Stimulated activated CD8-positive, alpha-beta memory T cell treated with anti-CD3 and anti-CD28 coated beads, Interleukin-2, amount 100 ng/mL, for 48 hours (primary cell): ENCODE measurements at places on chromosomes 16 and 17.

- no peak for DNase-seq
Measured at GRCh38 chr17:82112181-82112913, 14.3 kb upstream of the FASN start.

GRCh38 chr17:72863526-72864211 lies 228.8 kb downstream of the SLC39A11 start:
- no peak for DNase-seq

GRCh38 chr16:85888405-85889331 lies 10.3 kb upstream of the IRF8 start:
- no peak for DNase-seq

- no peak for DNase-seq
Measured at GRCh38 chr16:79794941-79795340, 194.4 kb upstream of the MAF start.

GRCh38 chr17:75178453-75178852 lies 4.3 kb downstream of the SUMO2 start:
- no peak for DNase-seq

GRCh38 chr17:35241520-35241919 lies 1.4 kb upstream of the SLFN5 start:
- DNase-seq, result no peak

GRCh38 chr17:77323413-77324171 lies 182.8 kb downstream of the SEC14L1 start:
- DNase-seq, result no peak

DNA sequence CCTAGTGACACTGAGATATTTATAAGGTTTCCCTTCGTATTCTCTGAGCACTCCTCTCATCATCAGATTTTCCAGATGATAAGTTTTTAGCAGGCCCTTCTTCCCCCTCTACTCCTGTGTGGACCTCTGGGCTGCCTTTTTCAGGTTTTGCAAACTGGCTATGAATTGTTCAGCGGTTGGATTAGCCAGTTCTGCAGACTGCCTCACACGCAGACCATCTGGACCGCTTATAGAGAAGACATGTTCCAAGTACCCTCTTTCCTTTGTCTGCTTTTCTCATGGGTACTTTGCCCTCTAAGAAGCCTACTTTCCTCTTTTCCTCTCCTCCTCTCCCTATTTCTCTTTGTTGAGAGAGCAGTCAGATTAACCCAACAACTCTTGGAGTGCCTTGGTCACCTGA lies 111.6 kb downstream of the GRIN2A start:
- no peak for DNase-seq

DNA sequence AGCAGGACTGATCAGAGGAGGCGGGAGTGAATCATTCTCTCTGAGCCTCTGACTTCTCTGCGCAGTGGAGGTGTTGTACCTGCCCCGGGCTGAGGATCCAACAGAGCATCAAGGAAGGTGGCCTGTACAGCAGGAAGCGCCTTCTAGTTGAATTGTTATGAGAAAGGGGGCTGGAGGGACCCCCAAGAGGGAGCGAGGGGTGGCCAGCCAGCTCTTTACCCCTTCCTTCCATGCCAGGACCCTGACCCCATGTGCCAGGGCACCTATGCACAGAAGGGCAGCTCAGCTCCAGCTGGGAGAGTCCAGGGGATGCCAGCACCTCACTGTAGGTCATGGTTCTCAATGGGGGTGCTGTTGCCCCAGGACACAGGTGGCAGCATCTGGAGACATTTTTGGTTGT lies 149.3 kb downstream of the SDK2 start:
- DNase-seq, result no peak

- DNase-seq, result no peak
Measured at GRCh38 chr16:4938683-4939030, 1.7 kb upstream of the PPL start.

GRCh38 chr17:17154981-17155380 lies 51.2 kb downstream of the PLD6 start:
- no peak for DNase-seq

GRCh38 chr16:70018254-70018653 lies 67.1 kb downstream of the CLEC18A start:
- DNase-seq, result no peak

- no peak for DNase-seq
Measured at GRCh38 chr16:57335366-57335765, 23.2 kb upstream of the CCL22 start.

DNA sequence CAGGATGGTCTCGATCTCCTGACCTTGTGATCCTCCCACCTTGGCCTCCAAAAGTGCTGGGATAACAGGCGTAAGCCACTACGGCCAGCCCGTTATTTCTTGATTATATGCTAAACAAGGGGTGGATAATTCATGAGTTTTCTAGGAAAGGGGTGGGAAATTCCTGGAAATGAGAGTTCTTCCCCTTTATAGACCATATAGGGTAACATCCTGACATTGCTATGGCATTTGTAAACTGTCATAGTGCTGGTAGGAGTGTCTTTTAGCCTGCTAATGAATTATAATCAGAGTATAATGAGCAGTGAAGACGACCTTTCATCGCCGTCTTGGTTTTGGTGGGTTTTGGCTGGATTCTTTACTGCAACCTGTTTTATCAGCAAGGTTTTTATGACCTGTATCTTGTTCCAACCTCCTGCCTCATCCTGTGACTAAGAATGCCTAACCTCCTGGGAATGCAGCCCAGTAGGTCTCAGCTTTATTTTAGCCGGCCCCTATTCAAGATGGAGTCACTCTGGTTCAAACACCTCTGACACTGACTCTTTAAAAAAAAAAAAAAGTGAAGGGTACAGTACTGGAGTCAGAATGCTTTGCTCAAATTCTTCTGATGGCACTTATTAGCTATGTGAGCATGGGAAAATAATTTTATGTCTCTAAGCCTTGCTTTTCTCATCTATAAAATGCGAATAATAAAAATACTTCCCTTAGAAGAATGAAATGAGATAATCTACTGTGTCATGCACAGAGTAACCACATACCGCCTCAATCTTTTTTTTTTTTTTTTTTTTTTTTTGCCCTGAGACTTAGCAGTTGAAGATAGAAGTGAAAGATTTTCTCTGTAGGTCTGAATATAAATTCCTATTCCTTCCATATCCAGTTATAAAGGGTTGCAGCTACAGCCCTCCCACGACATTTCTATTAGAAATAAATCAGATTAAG lies 5.1 kb upstream of the CALCOCO2 start:
- no peak for DNase-seq

- DNase-seq, result no peak
Measured at GRCh38 chr17:17767154-17767869, 69.5 kb downstream of the SREBF1 start.

- DNase-seq, result no peak
Measured at GRCh38 chr16:48602356-48603014, 7.5 kb downstream of the N4BP1 start.

DNA sequence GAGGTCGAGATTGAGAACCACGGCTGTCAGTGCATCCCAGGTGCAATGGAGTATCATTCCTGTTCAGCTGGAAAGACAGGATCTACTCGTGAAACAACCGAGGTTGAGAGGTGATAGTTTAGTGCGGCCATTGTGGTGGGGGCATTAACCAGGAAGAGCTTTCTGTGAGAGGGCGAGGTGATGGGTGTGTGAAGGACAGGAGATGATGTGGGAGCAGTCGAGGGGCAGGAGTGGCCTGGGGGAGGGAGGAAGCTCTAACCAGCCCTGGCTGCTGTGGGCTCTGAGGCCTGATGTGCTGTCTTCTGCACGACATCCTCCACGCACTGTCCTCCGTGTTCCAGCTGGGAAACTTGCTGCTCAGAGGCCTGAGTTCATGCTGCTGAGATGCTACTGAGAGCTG lies 22.0 kb downstream of the GOSR2 start:
- no peak for DNase-seq

DNA sequence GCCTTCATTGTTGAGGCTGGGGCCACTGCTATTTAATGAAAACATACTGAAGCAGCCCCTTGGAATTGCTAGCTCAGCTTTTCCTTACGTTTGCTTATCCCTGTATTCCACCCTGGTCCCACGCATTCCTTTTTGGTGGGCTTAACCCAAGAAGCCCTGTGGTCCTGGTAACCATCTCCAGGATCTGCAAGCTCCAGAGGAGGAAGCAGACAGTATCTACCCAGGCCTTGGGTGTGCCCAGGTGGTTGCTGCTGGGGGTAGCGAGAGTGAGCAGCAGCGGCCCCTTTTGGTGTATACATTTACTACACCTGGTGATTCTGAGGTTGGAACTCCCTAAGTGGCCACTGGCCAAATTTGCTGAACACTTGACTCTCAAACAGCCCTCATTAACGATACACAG lies 97.7 kb downstream of the CBLN1 start:
- DNase-seq, result no peak

GRCh38 chr17:7803981-7804380 lies 30.0 kb upstream of the KDM6B start:
- DNase-seq, result no peak

GRCh38 chr16:19436540-19436939 lies 18.9 kb downstream of the TMC5 start:
- DNase-seq, result no peak

GRCh38 chr17:81460856-81461460 lies 51.6 kb downstream of the ACTG1 start:
- no peak for DNase-seq

DNA sequence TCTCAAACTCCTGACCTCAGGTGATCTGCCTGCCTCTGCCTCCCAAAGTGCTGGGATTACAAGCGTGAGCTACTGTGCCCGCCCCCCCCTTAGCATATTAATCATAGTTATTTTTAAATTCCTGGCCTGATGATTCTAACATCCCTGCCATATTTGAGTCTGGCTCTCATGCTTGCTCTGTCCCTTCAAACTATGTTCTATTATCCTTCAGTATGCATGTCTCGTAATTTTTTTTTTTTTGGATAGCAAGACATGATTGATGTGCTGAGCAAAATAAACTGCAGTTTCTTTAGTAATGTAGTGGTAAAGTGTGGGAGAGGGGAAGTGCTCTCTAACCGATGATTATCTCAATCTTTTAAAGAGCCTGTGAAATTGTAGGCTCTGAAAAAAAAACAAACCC lies 34.3 kb upstream of the TMEM92 start:
- no peak for DNase-seq

DNA sequence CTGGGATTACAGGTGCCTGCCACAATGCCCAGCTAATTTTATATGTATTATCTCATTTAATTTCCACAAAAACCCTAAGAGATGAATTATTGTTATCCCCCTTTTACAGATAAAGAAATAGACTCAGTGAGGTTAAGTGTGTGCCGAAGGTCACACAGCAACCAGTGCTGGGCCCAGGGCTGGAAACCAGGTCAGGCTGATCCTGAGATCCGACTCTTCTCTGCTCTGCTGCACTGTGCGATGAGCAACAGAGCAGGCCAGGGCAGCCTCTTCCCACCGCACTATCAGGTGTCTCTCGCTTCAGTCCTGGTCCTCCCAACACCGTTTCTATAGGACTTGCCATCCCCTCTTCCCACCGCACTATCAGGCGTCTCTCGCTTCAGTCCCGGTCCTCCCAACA lies 24.8 kb downstream of the GINS3 start:
- no peak for DNase-seq

DNA sequence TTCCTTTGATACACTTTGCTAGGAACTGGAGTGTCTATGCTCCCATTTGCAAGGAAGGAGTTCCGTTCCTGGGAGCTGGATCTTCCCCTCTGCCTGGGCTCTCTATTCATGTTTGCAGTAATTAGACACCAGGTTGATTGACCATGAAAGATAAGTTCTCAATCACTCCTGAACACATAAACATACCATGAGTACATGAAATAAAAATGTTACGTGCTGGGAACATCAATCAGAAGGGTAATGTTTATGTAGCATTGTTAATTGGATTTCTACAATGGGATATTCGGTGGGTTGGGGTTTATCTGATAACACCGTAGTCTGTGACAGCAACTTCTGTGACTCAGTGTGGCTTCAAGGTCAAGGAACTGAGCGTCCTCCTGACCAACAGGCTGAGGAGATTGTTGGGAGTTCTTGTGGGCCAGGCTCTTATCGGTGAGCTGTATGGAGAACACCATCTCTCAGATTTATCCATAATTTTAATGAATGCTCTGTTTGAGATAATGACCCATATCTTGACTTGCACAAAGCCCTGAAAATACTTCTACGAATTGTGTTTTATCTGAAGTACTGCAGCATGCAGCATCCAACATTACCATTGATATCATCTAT lies 136.4 kb downstream of the NPIPB5 start:
- DNase-seq, result no peak

- no peak for DNase-seq
Measured at GRCh38 chr17:41520821-41521521, 2.3 kb upstream of the KRT15 start.

- no peak for DNase-seq
Measured at GRCh38 chr17:81120149-81120484, 45.2 kb upstream of the PVALEF start.

DNA sequence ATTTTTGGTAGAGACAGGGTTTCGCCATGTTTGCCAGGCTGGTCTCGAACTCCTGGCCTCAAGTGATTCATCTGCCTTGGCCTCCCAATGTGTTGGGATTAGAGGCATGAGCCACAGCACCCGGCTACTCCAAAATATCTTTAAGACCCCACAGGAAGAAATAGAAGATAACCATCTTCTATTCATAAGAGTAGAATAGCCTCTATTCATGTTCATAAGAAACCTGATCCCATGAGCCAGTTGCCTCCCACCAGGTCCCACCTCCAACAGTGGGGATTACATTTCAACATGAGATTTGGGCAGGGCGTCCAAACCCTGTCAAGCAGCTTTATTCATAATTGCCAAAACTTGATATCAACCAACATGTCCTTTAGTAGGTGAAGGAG lies 13.9 kb upstream of the TMC7 start:
- DNase-seq, result no peak

- no peak for DNase-seq
Measured at GRCh38 chr17:57531078-57531477, 214.0 kb downstream of the CCDC182 start.

DNA sequence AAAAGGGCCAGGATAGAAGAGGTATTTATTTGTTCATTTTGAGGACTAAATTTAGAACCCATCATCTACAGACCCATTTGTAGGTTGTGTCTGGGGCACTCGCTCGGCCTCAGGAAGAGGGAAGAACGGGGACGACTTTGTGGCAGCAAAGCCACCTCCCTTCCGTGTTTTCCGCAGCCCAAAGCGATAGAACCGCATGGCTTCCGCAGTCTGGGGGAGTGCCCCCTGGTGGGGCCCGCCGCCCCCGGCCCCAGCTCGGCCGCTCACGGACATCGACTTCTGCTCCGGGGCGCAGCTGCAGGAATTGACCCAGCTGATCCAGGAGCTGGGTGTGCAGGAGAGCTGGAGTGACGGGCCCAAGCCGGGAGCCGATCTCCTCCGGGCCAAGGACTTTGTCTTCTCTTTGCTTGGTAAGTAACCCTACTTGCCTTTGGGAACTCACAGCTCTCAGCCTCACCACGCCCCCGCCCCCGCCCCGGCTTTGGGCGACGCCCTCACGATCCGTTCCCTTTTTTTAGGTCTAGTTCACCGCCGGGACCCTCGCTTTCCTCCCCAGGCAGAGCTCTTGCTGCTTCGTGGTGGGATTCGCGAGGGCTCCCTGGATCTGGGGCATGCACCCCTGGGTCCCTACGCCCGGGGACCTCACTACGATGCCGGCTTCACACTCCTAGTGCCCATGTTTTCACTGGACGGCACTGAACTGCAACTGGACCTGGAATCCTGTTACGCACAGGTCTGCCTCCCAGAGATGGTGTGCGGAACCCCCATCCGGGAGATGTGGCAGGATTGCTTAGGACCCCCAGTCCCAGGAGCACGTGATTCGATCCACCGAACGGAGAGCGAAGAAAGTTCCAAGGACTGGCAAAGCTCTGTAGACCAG lies 681 bp downstream of the TMEM102 start:
- DNase-seq, result no peak
